Endothelial cell (in vitro differentiated cells): ENCODE measurements at places on chromosomes 12 and 14.

- DNase-seq: no peak
Observed at GRCh38 chr12:105637470-105637869, 307.0 kb downstream of the C12orf75 start.

DNA sequence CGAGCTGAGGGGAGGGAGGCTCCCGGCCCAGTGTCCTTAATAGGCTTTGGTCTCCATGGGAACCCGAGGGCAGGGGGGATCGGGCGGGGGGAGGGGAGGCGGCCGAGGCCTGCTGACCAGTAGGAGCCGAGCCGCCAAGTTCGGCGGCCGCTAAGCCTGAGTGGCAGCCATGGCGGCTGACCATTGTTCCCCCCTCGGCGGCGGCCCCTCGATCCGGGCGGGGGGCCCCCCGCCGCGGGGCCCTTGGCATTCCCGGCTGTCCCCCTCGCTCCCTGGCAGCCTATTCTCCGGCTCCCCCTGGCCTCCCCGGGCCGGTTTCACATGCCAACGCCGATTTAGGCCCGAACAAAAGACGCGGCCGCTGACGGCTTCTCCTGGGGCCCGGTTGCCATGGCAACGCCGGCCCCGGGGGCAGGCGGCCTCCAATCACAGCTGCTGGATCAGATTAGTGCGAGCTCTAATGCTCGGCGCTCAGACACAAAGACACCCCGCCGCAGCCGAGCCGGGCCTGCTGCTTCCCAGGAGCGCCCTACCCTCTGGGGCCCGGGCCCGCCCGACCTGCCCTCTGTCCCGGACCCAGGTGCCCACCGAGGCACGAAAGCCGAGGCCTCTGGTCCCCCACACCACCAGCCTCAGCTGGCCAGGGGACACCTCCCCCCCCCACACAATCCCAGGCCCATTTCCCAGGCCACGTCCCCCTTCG lies 7.3 kb downstream of the MSI1 start:
- DNase-seq: peak; percentile 81

DNA sequence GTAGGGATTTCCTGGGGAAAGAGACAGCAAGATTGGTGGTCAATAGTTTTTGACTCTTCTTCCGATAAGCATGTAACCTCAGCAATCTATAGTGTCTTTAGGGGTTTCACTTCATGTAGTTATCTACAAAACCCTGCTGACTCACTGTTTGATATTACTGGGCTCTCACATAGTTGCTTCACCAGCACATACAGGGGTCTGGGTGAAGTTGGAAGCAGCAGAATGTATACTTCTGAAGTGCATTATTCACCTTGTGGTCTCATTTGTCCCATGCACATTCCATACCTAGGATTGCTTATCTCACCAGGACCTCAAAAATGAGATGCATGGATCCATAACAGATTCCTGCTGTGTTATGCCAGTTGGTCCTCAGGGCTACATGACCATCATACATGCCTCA lies 280.0 kb downstream of the LRIG3 start:
- DNase-seq: no peak

DNA sequence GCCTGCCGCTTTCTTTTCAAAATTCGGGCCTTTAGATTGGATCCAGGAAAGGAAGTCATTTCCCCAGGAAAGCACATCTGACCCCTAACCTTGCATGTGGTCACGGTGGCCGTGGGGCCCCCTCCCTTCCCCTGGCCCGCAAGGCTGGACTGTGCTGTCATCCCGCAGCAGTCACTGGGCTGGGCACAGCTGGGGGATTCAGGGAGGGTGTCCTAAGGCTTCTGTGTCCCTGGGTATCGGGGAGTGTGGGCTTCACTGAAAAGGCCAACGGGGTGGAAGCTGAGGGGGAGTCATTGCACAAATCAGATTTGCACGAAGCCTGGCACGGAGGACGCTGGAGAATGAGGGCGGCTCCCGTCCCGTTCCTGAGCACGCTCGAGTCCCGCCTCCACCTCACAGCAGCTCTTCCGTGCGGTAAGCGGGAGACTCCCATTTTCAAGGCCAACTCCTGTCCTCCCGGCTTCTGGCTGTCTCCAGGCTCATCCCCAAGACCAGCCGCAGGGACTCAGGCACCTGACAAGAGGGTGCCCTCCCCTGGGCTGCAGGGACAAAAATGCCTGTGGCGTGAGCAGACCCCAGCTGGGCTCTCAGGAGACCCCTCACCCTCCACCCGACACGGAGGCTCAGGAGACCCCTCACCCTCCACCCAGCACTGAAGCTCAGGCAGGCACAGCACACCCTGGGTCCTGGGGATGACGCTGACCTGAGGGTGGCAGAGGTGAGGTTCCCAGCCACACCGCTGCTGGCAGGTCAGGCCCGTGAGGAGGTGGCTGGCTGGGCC lies 9.6 kb downstream of the XRCC3 start:
- no peak for DNase-seq

DNA sequence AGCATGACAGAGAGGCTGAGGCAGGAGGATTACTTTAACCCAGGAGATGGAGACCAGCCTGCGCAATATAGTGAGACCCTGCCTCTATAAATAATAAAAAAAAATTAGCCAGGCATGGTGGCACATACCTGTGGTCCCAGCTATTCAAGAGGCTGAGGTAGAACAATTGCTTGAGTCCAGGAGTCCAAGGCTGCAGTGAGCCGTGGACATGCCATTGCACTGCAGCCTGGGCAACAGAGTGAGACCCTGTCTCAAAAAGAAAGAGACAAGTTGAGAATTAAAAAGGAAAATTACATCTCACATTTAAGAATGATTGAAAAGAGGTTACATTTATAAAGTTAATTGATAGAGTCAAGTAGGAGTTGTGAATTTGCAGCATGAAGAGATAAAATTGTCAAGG lies 91.4 kb upstream of the TMPO start:
- DNase-seq: no peak

DNA sequence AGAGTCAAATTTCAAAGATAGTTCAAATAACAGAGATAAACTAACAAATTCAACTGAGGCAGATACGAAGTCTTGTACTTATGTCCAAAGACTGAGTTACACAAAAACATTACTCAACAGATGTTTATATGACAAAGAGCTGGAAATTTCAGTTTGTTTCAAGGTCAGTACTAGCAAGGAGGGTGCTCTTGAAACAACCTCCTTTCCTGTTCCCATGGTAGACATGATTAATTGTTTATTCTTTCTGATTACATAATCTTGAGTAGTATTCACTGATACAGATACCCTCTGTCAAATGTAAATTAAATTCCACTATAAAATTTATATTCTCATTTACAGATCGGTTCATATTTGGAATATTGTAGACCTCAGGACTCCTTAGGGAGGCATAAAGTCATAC lies 23.4 kb downstream of the TSPAN8 start:
- DNase-seq: no peak

DNA sequence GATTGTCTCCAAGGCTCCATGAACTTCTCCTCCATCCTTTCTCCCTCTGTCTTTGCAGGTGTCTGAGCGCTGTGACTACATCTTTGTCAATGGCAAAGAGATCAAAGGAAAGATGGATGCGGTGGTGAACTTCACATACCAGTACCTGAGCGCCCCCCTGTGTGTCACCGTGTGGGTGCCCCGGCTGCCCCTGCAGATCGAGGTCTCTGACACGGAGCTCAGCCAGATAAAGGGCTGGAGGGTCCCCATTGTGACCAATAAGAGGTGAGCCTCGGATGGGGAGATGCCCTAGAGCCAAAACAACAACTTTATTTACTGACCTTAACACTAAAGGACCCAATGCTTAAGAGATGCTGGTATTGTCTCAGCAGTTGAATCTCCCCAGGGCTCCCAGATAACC lies 130.0 kb downstream of the SLC15A4 start:
- no peak for DNase-seq

- no peak for DNase-seq
Observed at GRCh38 chr12:23948291-23948690, 1.2 kb downstream of the SOX5 start.

DNA sequence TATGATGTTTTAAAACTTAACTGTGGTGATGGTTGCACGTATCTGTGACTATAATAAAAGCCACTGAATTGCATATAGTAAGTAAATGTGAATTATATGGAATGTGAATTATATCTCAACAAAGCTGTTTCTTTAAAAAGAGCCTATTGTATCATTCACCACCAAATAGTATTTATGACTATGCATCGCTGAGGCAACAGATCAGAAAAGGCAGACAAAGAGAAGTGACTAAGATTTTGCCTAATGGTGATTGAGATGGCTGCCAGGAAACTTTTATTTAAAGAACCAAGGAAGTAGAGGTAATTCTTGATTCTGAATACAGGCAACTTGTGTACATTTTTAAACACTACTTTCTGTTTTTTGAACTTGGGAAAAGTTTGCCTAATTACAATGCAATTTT lies 31.7 kb downstream of the DHRS7 start:
- DNase-seq: no peak

DNA sequence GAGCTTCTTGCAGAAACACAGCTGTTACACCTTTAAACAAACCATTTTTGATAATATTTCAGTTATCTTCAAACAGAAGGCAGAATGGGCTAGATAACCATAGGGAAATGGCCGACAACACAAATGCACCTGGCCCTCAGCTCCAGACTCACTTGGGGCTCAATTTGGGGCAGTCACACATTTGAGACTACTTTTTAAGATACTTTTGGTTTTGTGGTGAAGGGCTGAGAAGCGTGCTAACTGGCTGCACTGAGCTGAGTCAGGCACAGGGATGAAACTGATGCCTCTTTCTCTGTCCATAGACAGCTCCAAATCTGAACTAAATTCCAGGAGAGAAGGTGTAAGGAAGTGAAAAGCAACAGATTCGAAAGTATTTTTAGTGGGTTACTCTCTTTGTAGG lies 18.5 kb upstream of the GRIP1 start:
- no peak for DNase-seq

GRCh38 chr12:62328296-62328921 lies 68.2 kb downstream of the USP15 start:
- DNase-seq: no peak

DNA sequence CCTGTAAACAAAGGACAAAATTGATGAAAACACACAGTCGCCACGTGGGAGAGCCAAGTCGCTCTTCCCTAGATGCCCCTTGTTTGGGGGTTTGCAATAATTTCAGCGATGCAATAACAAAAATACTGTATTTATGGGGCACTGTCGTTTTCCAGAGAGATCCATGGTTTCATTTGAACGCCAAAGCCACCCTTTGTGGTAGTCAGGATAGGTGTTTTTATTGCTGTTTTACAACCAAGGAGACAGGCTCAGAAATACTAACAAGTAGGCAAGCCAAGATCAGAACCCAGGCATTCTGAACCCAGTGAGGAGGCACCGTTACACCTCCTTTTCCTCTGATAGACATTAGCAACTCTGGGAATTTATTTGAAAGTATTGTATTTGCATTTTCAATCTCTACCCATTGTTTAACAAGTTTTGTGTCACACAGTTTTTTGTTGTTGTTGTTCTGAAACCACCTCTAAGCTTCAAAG lies 831 bp upstream of the BTBD7 start:
- no peak for DNase-seq

DNA sequence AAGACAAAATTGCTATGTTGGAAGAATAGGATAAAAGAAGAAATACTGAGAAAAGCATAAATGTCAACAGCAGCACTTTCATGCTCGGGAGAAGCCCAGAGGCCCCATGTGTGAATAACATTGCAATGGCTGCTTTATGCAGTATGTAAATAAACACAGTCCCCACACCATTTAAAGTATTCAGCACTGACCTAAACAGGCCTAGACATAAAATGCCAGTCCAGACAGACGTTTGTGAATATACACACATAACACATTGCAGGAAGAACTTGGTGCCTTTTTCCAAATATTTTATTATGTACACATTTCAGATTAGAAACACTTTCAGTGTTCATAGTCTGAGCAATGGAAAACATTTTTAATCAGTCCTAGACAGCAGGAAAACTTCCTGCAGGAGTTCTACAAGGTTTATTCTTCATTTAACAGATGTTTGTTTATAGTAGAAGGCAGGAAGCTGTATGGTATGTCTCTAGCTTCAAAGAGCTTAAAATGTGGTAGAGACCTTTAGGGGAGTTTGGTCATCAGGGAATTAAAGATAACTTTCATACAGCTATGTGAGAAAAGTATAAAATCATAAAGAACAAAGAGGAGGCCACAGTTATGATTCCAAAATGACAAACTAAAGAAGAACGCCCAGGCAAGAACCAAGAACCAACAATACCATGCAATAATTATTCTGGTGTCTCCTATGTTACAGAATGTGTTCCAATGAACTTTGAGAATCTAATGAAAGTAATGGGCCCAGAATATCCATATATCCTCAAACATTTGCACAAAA lies 30.6 kb upstream of the SLC38A2 start:
- DNase-seq: no peak

GRCh38 chr12:94621662-94622359 lies 28.5 kb downstream of the TMCC3 start:
- no peak for DNase-seq

- DNase-seq: no peak
Observed at GRCh38 chr12:41466802-41467201, 278.7 kb downstream of the PDZRN4 start.

GRCh38 chr14:32683679-32684078 lies 255.0 kb upstream of the NPAS3 start:
- DNase-seq: no peak

DNA sequence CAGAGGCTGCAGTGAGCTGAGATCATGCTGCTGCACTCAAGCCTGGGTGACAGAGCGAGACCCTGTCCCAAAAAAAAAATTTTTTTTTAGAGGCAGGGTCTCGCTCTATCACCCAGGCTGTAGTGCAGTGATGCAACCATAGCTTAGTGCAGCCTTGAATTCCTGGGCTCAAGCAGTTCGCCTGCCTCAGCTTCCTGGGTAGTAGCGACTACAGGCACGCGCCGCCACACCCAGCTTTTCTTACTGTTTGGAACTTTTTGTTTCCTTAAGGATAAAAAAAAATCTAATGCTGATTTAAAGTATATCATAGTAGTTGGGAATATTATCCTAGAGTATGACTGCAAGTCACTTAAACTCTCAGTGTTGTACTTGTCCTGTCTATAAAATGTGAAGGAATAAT lies 7.2 kb downstream of the TMEM19 start:
- DNase-seq: no peak

DNA sequence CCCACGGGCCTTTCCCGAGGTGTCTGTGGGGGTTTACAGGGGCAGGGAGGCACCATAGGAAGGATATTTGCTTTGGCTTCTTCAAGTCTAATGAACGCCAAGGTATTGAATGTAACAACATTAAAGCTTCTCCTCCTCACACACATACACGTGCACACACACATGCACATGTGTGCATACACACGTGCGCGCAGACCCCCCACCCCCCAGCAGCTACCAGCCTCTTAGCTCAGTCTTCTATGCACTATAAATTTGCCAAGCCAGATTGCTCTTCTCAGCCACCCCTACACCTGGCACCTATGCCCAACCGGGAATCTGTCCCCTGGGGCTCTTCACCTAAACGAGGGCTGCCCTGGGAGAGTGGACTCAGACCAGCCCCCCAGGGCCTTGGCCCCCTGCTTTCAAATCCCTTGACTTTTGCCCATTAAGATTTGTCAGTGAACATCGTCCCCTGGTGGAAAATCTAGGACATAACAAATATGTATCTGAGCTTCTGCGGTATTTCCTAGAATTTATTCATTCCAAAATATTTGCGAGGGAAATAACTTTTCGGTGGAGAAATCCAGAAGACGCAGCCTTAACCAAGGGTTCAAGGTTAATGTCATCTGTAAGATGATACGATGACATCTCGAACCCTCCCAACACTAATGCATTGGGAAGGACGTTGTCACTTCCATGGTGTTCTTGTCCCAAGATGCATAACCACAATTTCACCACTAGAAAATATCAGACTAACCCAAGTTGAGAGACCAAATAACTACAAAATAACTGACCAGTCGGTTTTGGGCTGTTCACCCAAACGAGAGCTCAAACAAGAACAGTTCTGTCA lies 330.4 kb downstream of the MED13L start:
- no peak for DNase-seq

GRCh38 chr14:90757452-90757851 lies 58.8 kb downstream of the TTC7B start:
- no peak for DNase-seq

- DNase-seq: no peak
Observed at GRCh38 chr12:99521664-99522063, 125.9 kb upstream of the GARIN6 start.
